ENCODE measurements at places on chromosomes 12 and 14.

DNA sequence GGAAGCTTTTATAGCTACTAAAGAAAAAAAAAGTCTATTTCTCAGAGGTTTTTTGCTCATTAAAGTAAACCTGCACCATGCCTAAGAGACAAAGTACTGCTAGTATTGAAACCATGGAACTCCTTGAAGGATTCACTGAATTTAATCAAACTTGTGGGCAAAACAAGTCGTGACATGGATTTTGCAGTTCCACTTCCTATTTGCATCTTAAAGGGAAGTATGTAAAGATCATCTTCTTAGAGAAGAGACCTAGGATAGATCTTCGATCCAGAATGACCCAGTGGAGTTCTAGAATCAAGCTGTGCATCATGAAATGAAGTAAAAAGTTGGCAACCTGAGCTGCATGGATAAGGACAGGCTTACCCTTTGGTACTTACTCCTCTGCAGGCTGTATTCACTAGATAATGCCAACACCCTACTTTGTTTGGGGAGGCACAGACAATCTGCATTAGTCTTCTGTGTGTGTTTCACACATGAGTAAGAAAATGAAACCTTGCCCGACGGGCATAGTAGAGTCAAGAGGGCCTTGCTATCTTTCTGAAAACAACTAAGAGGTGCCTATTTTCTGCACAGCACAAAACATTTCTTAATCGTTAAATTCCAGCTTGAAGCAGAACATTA lies 1.9 kb downstream of the GNG2 start:
- no peak for DNase-seq

- DNase-seq = no peak
Observed at GRCh38 chr12:104355630-104356029, 52.1 kb downstream of the EID3 start.

- DNase-seq = no peak
Observed at GRCh38 chr12:89424389-89424788, 72.1 kb upstream of the DUSP6 start.

DNA sequence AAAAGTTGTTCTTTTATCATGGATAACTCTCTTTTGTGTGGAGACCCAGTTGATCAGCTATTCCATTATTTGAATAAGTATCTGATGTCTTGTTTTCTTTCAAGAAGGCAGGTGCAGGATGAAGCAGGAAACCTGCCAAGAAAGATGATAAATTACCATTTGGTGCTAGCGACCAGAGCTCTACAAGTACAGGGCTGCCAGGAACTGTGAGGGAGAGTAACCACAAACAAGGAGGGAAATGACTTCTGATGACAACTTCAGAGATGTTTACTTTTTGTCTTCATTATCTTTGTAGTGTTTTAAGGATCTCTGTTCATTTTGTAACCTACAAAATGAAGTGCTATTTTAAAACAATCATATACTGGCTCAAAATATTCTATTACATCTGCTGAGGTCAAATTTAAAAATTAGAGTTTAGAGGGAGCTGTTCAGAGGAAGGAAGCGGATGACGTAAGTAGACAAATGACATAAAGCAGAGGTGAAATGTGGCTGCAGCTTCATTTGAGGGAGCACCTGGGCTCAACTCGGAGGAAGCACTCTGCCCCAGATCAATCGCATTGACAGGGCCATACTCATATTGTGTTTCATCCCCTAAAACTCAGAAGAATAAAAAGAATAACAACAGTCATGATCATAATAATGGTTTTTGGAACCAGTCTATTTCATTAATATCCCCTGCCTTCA lies 226.8 kb downstream of the C12orf42 start:
- DNase-seq = no peak

GRCh38 chr12:107759410-107759809 lies 1.5 kb downstream of the PRDM4 start:
- no peak for DNase-seq

- no peak for DNase-seq
Observed at GRCh38 chr12:8638951-8639350, 23.7 kb downstream of the MFAP5 start.

DNA sequence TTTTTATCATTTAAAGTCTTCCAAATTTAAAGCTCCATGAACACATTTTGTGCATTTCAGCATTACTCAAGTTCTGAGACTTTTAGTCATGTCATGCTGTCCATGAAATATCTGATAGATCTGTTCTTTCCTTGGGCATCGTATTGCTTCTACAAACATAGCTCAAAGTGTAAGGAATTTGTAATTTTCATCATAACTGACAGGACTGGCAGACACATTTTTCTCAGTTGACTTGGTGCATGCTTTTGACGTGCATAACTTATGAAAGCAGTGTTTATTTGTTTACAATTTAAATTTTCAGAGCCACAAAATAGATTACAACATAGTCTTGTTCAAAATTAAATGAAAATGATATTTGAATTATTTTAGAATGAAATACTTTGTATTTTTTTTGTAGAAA lies 812.1 kb upstream of the NOVA1 start:
- no peak for DNase-seq

DNA sequence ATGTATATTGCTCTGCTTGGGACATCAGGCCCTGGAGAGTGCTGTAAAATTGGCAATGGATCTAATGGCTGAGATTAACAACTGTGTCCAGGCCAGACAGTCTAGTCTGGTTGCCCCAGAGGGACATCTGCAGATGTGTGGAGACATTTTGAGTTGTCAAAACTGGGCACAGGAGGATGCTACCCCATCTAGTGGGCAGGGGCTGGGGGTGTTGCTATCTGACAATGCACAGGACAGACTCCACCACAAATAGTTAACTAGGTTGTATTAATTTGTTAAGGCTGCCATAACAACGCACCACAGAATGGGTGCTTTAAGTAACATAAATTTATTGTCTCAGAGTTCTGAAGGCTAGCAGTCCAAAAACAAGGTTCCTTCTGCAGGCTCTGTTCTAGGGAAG lies 302.5 kb upstream of the AMIGO2 start:
- no peak for DNase-seq

GRCh38 chr12:24496755-24497154 lies 452.1 kb downstream of the BCAT1 start:
- no peak for DNase-seq

DNA sequence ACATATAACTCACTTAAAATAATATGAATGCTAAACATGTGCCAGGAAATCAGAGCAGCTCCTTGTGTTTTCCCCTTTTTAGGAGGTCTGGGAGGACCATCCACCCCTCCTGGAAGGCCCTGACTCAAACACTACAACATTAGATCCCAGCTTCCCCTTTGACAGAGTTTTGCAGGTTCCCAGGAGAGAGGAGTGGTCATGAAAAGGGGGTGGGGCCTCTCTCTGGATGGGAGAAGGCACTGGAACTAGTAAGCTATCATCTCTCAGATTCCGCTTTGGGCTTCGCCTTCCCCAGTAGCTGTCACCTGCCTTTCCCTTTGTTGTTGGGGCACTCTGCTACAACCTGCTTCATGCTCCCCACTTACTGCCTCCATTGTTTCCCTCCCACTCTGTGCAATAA lies 149.2 kb downstream of the ZFP36L1 start:
- DNase-seq = no peak

GRCh38 chr14:54627540-54628363 lies 60.8 kb downstream of the SAMD4A start:
- no peak for DNase-seq

DNA sequence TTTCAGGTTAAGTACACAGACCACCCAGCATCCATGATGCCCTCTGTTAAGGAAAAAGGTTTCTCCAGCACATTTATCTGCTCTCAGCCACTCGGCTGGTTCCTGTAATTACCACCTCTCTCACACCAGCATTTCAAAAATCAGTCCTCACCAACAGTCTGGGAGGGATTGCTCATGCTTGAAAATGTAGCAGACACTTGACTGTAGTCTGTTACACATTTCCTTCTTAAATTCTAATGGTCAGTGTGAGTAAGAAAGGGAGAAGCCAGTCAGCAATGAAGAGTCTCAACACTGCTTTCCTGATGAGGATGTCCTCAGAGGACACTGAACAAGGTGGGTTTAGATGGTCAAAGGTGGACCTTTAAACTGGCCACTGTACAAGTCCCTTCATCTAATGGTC lies 6.0 kb downstream of the ZBTB39 start:
- DNase-seq = no peak

DNA sequence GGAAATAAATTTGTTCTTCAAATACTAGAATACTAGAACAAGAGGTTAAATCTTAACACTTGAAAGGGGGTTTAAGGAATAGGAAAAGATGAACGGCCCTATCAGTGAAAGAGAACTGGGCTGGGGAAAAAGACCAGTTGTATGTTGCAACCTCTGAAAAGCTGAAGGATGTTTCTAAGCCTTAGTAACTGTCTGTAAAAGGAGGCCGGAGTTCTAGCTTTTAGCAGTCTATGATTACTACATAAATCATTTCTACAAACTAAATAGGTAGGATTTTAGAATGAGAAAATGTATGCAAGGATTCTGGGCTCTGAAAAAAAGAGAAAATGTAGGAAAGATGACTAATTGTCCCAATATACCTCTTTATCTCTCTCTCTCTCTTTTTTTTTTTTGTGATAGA lies 4.9 kb downstream of the CERS5 start:
- no peak for DNase-seq

Data from stimulated activated CD8-positive, alpha-beta memory T cell treated with anti-CD3 and anti-CD28 coated beads, Interleukin-2, amount 100 ng/mL, for 1 hour (primary cell).